ENCODE measurements at places on chromosomes 5 and 9. TPM values are rescaled to one million over a fixed set of nuclear protein-coding genes. Genes with fewer than 3 reads are reported as not detected.

PPP3R2 gene
- not detected for polyA plus RNA-seq

DMRT2 gene
- polyA plus RNA-seq = not detected

NR6A1 gene
- 0.76 TPM for polyA plus RNA-seq

FOXD4 gene
- polyA plus RNA-seq = 0.10 TPM

- DNase-seq = no peak
Measured at GRCh38 chr9:119020730-119021333, 348.4 kb downstream of the BRINP1 start.

GLDC gene
- polyA plus RNA-seq = 3.5 TPM

DNA sequence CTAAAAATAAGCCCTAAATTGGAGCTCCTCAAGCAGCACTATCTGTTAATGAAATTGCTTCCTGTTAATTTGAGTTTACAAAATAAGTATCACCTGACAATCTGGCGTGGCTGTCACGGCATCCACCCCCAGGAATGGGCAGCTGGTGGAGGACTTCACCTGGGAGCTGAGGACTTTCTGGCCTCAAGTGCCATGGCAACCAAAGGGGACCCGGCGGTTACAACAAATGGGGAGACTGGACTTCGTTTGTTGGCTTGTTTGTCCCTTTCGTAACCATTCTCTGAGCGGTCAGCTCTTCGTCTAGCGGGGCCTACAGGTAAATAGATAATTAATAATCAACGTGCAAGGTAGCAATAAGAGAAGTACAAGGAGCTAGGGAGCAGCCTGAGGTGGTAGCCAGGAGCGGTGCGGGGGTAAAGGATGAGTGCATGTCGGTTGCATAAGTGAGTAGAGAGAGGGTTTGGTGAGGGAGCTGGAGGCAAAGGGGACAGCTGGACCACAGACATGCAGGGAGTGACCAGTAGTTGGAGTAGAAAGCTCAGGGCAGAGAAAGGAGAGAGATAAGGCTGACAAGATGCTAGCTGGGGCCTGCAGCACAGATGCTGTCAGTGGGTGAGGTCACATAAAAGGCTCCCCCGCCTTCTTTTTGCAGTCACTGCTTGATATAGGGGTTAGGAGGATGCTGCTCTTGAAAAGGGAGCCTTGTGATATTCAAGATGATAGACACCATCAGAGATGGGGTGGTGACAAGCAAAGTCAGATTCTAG, 62.5 kb downstream of the HSPA4 start:
- no peak for DNase-seq

DNA sequence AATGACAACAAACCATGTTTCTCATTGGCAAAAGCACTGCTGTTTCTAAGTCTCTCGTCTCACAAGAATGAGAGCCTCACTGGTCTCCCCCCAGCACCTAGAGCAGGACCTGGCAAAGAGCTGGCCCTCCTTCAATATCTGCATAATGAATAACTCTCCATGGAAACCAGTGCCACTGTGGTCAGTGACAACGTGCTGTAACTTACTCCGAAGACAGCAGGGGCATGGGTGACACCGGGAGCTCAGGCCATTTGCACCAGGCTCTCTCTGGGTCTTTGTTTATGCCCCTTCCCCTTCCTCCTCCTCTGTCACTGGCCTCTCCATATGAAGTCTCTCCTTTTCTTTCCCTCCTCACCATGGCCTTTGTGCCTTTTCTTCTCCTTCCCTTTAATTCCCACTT, 33.3 kb downstream of the TAS2R1 start:
- no peak for DNase-seq

- DNase-seq = no peak
Measured at GRCh38 chr5:55724281-55724680, 12.2 kb upstream of the SLC38A9 start.

ANKRD55 gene
- not detected for polyA plus RNA-seq

DNA sequence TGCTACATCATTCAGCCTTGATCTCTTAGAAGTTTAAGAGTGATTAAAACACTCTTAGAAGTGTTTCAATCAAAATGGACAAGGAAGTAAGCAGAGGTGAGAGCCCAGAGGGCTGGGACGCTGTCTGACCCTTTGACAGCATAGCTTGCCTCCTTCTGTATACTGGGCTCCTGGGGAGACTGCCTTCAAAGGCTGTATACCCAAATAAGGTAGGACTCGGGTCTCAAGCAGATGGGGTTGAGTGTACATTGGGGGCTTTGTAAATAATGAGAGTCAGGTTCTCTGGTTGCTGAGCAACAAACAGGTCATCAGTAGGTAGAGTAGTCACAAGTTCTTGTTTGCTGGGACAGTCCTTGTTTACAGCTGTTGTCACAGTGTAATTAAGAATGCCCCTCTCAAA, 97.1 kb downstream of the PJA2 start:
- DNase-seq = no peak

LHX2 gene
- 0.02 TPM for polyA plus RNA-seq

CCDC187 gene
- not detected for polyA plus RNA-seq

DNA sequence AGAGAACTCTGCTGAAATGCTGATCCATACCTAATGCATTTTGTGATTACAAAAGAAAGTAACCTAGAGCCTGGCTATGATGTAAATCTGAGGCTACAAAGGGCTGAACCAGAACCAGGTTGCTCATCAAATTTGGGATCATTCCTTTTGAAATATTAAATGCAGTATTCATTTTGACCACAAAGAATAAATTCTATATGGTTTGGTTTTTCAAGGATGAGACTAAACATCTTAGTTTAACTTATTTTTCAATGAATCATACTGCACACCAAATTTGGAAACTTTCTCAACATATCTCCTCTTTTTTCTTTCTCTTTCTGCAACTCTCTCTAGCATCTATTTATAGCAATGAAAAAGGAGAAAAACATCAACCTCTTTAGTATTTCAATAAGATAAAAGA, 46.5 kb downstream of the CEMIP2 start:
- DNase-seq = no peak

DNA sequence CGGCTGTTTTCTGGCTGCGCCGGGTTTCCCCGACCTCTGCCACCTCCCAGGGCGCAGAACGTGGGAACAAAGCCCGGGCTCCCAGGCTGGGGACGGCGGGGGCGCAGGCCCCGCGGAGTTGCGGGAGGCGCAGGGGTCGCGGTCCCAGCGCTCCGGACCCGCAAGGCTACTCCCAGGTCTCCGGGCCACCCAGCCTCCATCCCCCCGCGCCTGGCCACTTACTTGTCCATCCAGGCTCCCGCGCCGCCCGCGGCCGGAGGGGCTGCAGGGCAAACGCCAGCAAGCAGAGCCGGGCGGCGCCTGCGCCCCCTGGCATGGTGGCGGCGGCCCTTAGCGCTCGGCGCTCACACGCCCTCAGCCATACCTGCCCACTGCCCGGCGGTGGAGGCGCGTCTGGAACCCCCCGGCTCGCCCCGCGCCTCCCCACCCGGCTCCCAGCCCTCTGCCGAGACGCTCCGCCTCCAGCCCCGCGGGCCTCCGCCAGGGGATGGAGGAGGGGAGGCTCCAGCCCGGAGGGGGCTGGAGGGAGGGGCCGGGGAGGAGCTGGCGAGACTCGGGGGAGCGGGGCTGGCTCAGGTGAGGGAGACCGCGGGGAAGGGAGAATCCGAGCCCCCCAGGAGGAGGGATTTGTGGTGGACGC, at the start of gene ADAM19:
Gene ADAM19, minus strand, starts transcription at position 395 of the 640 bp plus-strand sequence. Its CDS starts 79 bp downstream, at position 316.
- peak; percentile 66 for DNase-seq

DNA sequence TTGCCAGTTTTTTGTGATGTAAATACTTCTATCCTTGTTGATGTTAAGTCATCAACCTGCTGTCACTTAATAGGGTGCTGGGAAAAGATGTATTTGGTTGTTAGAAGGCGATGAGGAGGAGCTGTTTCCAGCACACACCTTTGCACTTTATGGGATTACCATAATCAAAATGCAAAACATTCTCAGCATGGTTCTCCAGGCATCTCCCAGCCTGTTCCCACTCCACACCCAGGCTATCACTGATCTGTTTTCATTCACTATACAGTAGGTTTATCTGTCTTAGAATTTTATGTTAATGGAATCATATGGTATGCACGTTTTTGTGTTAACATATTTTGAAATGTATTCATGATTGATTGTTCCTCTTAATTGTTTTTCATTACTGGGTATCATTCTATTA, 35.9 kb downstream of the PCSK5 start:
- DNase-seq = no peak

ADAMTSL2 gene
- not detected for polyA plus RNA-seq

BTNL3 gene
- polyA plus RNA-seq = not detected

GABRA6 gene
- not detected for polyA plus RNA-seq

DNA sequence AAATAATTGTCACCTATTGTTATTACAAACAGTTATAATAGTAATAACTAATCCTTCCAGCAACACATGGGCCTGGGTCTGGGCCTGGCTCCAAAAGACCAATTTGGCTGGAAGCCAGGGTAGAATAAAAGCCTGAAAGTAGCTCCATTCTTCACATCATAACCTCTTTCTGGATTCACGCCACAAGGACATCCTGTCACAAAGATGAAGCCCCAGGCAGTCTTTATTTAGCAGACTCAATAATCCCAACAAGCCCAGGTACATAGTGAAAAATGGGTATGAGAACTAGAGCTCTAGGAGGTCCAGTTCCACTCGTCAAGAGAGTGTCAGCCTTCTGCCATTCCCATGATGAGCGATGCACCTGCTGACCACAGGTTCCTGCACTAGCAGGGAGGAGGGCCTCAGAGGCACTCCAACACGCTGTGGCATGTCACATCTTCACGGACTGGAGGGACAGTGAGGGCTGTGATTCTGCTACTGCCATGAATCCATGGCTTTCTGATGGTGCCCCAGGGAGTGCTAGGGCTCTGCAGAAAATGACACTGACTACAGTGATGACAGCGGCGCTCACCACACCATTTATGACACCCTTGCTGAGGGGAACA, 124.9 kb downstream of the SPOCK1 start:
- DNase-seq = no peak

DEPDC1B gene
- 19.6 TPM for polyA plus RNA-seq

NFIB gene
- polyA plus RNA-seq = 37.4 TPM

DNA sequence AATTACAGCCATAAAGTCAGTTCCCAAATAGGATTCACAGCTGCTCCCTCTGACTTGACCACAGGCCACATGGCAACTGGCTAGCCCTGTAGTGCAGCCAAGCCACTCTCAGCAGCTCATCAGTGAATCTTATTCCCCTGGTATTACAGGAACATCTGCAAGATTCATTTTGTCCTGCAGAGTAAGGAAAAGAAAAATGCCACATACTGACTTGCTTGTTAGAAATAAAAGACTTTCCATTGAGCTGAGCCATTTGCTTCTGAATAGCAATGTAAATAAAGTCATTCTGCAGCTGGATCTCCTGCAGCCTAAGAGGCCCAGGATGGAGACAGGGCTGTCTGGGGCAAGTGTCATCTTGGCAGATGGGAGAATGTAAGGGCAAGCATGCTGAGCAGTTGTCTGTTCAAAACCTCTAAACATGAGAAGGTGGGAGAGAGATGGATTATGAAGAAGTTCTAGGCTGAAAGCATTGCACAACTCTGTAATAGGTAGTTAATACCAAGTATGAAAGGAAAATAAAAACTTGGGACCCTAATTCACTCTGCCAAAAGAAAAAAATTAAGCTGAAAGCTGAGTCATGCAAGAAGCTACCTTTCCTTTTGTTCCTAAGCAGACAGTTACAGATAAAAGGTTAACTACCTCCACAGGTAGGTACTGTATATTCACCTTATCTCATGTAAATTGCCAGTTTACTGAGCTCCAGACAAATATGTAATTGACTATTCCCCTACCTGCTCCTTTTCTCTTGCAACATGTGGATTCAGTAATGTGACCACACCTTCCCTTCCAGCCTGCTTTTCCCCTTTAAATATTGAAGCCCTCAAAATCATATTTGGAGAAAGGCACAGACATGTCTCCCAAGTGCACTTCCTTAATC, 244.4 kb upstream of the RAI14 start:
- DNase-seq = no peak

GRCh38 chr5:149604321-149604720, 23.0 kb downstream of the ARHGEF37 start:
- DNase-seq = no peak

GRCh38 chr9:125433461-125434011, 171.9 kb downstream of the GAPVD1 start:
- DNase-seq = no peak

DNA sequence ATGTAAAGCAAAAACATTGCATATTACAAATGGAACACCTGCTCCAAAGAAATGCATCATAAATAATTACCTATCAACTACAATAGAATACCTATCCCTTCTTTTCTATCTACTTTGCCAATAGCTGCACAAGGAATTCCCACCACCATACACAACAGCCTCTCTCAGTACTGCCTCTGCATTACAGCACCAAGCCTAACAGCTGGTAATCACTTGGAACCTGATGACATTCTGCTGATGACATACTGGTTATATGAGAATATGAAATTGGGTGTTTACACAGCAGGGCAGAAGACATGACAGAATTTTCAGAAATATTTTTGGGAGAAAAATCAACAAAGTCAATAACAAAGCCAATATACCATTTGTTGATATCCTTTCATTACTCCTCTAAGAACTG, 43.2 kb downstream of the PSMB7 start:
- DNase-seq = no peak

ZDHHC11B gene
- 0.10 TPM for polyA plus RNA-seq

DNA sequence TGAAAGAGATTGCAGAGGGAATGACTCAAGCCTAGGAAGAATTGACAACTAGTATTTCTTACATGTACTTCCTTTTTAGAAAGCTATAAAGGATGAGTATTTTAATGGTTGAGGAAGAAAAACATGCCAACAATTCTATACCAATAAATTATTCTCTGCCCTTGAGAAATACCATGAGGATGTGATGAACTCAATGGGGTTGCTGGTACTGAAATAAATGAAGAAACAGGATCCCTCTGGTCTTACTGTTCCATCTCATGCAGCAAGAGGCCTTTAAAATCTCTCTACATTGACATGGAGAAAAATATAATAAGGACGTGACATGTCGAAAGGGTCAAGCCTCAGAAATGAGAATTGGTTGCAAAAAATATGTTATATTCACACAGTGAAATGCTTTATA, 477.3 kb downstream of the GABRG2 start:
- DNase-seq = no peak

ANKS6 gene
- polyA plus RNA-seq = 10.3 TPM

DNA sequence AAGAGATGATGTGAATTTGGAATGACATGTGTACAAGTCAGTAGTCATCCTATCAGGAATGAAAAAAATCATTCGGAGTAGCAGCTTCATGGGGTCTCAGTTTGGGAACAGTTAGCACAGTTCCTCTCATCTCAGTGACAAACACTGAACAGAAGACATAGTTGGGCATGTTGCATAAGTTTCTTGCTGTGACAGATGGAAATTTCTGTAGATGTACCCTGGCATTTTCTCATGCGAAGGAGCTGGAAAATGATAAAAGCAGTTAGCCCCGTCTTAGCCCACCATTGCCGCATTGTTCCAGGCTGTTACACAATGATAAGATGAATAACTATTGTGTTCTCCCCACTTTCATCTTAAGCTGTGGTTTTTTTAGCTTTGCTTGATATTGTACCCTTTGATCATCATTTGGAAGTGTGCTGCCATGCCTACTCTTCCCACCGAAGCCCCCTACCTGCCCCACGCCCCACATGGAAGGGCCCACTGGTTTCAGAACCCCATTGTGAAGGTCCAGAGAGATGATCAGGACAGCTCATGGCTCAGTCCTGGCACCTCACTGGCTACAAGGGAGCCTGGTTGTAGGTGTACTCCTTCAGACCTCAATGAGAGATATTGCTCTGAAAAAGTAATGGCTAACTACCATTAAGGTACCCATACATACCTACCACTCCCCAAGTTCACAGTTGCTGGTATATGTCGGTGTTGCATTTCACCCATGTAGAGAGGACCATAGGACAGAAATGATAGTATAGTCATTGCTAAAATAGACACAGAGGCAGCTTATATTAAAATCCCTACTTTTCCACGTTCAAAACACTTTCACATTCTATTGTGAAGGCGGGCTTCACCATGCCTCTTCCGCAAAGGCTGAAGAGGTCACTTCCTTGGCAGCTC, 38.8 kb downstream of the SFXN1 start:
- DNase-seq = no peak

ZDHHC11 gene
- polyA plus RNA-seq = 0.63 TPM

FCN2 gene
- not detected for polyA plus RNA-seq

KCNIP1 gene
- not detected for polyA plus RNA-seq

Measured in mammary epithelial cell (primary cell).